ENCODE measurements at places on chromosomes 3 and 15.

DNA sequence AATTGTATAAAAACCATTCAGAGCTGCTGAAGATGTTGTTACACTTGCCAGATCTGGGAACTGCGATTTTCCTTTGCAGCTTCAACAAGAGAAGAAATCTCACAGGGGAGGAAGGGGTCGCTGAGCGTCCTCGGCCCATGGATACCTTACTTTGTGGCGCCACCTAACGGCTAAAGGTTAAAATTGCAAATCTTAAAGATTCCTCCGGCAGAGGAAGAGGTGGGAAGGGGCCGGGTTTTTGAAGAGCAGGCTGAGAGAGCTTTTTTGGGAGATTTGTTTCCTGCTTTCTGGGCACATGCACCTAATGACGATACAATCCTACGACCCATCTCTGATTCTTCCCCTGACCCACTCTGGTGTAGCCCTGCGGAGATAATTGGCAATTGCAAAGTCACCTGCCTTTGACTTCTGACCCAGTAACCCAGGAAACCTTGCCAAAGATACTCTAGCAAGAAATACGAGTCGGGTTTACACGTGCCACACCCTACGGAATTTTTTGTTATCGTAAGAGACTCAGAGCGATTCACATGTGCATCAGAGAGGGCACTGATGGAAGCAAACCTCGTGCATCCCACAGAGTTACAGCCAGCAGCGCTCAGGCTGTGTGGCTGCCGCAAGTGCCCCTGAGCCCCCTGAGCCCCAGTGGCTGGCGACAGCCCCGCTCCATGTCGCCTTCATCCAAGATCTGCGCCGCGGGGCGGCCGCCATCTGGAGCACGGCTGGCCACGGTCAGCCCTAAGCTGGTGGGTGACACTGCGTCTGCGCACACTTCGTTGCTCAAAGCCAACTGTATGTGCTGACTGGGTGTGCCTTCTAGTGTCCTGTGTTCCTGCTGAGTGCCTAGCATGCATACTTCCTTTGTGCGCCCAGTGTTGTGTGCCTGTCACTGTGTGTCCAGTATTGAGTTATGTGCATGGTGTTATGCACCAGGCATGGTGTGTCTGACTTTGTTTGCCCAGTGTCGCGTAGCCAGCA, 55.2 kb upstream of the CHRNA7 start:
- DNase-seq: peak; percentile 71

GRCh38 chr3:14246414-14246813, 67.8 kb downstream of the LSM3 start:
- DNase-seq: no peak

DNA sequence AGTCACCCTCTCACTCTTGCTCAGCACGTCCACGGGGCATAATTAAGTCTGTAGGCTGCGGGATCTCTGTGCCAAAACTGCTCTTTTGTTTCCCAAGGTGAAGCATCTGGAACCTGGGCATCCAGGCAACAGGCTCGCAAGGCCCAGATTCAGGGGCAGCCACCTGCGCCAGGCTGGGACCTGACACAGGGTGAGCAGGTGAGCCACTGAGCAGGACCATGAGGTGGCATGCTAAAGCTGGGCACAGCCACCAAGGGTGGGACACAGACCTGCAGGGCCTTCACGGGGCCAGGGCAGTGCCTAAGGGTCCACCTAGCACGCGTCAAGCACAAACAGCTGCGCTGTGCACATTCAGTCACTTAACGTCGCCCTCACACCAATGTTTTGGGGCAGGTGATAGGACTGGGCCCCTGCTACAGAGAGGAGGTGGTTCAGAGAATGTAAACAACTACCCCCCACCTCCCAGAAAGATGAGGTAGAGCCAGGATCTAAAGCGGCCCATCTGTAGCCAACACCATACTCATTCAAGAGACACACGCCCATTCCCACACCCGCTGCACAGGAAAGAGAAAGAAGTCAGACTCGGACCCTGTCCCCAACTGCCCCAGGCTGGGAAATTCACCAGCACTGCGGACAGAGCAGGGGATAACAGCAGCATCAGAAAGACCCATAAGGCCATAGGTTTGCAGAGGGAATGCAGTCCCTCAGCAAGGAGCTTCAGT, 16.3 kb downstream of the XXYLT1 start:
- DNase-seq: no peak

- peak; percentile 70 for DNase-seq
Observed at GRCh38 chr3:147191795-147192385, 214.5 kb downstream of the ZIC4 start.

GRCh38 chr15:47384341-47384740, 333.0 kb upstream of the SEMA6D start:
- peak; percentile 77 for DNase-seq

DNA sequence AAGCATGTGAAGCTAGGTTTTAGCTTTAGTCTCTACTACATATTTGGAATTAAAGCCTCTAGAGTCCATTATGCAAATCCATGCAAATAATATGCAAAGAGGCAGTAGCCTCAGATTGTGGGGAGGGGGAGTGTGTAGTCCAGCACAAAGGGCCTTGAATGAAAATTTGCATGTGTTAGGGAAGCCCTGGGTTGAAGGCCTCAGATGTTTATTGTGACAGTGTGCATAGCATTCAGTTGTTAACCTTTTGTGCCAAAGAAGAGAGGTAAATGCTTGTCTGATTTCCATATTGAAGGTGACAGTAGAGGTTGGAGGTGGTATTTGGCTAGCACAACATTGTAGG, 24.5 kb upstream of the BFSP2 start:
- no peak for DNase-seq

- peak; percentile 10 for DNase-seq
Observed at GRCh38 chr3:183085634-183086390, 13.5 kb downstream of the MCCC1 start.

- DNase-seq: no peak
Observed at GRCh38 chr15:30997270-30997669, 5.8 kb upstream of the MTMR10 start.

DNA sequence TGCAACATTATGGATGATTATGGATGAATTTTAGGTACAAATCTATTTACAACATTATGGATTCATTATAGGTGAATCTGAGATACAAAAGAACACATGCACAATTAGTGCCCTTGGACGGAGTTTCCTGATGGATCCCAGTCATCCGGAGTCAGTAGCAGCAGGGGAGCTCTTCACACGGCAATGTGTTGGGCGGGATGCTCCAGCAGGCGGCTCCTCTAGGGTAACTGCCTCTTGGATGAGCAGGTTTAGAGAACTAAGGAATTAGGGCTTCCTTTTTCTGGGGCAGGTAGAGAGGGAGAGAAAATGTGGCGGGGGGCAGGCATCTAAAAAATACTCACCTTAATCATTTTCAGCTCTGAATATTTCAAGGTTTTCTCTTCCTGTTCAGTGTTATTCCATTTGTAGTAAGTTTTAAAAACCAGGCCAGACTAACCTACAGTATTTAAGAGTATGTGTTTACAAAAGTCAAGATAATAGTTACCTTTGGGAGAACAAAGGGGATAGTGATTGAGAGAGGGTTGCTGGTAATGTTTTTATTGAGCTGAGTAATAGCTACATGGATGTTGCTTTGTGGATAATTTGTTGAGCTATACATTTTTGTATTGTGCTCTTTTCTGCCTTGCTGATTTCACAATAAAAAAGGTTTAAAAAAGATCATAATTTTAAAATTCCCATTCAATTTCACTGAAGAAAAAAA, 27.4 kb upstream of the GOLM2 start:
- DNase-seq: no peak

GRCh38 chr3:48619541-48620524, 1.7 kb downstream of the TMEM89 start:
- no peak for DNase-seq

DNA sequence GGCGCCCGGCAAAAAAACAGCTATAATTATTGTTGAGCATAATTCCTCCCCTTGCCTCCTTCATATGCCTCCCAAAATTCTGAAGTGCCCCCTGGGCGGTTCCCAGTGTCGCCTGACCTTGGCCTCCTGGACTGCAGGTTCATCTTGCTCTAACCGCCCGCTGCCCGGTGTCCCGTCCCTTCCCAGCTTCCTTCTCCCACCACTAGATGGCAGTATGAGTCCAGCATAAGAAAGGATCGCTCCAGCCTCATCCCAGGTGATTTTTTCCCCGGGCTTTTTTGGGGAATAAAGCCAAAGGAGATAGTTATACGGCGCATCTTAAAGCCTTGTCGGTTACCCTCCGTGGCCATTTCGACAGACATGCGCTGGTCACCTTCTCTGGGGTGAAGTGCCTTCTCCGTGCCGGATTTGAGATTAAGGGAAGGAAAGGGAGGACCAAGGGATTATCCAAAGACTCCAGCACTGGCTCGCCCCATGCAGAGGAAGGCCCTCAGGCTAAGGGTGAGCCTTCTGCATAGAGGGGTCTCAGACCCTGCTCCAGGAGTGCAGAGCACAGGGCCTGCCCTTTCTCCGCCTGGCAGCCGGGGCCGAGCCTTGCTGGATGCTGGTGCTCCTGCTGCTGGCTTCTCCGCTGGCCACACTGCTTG, 45.8 kb upstream of the TRA2B start:
- peak; percentile 30 for DNase-seq

GRCh38 chr15:39892418-39892817, 27.6 kb downstream of the GPR176 start:
- DNase-seq: no peak

DNA sequence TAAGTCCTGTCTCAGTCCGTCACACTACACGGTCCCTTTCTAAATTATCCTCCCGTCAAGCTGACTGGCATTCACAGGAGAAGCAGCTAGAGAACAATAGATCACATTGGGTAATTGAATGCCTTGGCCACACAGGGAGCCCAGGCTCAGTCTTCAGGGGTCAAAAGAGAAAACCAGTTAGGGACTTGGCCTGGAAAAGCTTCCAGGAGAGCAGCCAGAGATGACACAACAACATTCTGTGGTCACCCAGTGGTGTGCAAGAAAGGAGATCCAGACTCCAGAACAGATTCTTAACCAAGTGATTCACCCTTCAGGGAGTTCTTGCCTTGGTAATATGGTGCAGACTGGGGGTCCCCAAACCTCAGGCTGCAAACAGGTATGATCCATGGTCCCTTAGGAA, 15.9 kb downstream of the ARHGAP31 start:
- no peak for DNase-seq

- DNase-seq: peak; percentile 78
Observed at GRCh38 chr3:53846134-53846850, at the start of the genes CHDH and IL17RB. Gene CHDH, minus strand, starts transcription at chr3:53846419. Its CDS starts 22,411 bp downstream, at chr3:53824008. Gene IL17RB, plus strand, starts transcription at chr3:53846568. Its CDS starts 21 bp downstream, at chr3:53846589.

DNA sequence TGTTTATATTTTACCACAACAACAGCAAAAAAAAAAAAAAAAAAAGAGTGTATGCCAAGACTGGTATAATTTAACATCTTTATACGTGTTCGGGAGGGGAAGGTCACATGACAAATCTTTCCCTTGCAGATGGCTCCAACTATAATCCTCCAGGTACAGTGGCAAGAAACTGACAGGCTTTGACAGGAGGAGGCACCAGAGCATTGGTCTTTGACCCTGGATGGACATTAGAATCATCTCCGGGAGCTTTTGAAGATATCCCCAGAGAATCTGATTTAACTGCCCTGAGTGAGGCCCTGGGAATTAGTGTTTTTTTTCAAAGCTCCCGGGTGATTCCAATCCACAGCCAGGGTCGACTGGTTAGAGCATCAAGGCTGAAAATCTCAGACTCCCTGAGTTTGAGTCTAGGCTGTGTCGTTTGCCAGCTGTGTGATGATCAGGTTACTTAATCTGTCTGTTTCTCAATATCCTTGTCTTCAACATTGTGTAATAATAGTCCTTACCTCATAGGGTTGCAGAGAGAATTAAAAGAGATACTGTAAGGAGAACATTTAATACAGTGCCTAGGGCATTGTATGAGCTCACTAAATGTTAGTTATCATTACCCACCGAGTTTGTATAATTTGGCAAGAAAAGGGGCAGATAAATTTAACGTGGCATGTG, 8.9 kb upstream of the SEMA5B start:
- no peak for DNase-seq

DNA sequence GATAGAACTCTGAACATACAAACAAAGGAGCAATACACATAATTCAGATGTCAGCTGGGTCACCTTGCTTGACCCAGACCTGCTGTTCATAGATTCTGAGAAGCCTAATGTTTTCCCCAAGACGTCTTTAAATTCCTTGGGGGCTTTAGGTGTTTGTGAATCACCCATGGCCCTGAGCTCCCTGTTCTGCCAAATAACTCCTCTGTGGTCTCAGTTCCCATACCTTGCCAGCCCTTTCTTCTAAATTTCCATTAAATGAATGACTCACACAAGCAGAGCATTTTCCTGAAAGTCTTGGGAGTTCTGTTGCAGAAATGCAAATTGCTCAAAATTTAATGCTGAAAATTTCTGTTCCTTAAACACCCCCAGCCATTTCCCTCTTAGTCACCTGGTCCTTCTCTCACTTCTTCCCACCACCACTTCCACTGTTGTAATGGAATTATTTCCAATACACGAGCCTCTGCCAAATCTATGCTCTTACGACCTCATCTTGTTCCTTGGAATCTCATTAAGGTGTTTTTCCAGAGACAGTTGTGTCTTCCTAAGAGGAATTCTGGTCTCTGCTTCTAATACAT, 33.4 kb upstream of the PSMD6 start:
- DNase-seq: no peak

- DNase-seq: no peak
Observed at GRCh38 chr3:38257583-38257982, 8.0 kb upstream of the SLC22A13 start.

GRCh38 chr15:35495080-35495479, 50.9 kb downstream of the DPH6 start:
- no peak for DNase-seq

GRCh38 chr3:172033396-172033795, 6.0 kb upstream of the FNDC3B start:
- no peak for DNase-seq

- no peak for DNase-seq
Observed at GRCh38 chr3:109973733-109974132, 636.4 kb upstream of the DPPA4 start.

DNA sequence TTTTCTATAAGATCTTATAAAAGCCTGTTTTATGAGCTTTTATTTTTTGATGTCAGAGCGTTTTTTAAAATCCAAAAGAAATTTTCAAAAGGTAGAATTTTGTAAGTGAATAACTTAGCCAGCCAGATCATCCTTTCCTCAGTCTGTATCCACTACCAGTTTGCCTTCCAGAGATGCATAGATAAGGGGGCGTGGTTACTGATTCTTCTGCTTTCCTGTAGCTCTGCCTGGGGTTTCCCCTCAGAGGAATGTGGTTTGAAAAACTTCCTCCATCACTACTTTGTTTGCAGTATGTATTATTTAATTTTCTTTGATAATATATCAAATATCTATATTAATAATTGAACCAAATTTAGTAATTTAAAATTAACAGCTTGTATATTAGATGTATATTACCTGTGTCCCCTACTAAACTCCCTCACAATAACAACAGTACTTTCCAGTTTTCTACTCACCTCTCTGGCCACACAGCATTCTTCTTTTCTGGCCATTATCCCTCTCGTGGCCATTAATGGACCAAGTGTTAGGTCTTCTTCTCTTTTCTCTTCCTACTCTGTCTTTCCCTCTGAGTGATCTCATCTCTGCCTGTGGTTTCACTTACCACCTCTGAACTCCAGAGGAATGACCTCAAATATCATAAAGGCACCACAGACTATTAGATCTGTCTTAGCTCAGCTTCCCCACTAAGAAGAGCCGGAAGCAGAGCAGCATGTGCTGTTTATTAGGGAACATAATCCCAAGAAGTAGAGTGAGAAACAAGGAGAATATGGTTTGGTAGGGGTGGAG, 239.7 kb downstream of the UBE2E2 start:
- no peak for DNase-seq

- no peak for DNase-seq
Observed at GRCh38 chr3:18087988-18088387, 337.2 kb downstream of the SATB1 start.

Measured in NCI-H446 (cell line).